Glutamatergic neuron (in vitro differentiated cells): ENCODE measurements at places on chromosomes 12 and 14. TPM values are rescaled to one million over a fixed set of nuclear protein-coding genes. Genes with fewer than 3 reads are reported as not detected.

GRCh38 chr12:83954071-83954789 is 958.4 kb downstream of the SLC6A15 start:
- peaks cover 2% of the 10 kb centered on the region for H3K4me1 ChIP-seq
- H3K4me3 ChIP-seq = no peak overlapping the region
- H3K27ac ChIP-seq = no peak overlapping the region
- DNase-seq = no peak
- no peaks in the 10 kb centered on the region for H3K27me3 ChIP-seq
- H3K36me3 ChIP-seq = peaks cover 6% of the 10 kb centered on the region

GRCh38 chr12:12427568-12427967 is 70.7 kb downstream of the BORCS5 start:
- H3K4me3 ChIP-seq = no peak overlapping the region
- peaks cover 1% of the 10 kb centered on the region for H3K27me3 ChIP-seq
- H3K27ac ChIP-seq = no peak overlapping the region
- peaks cover 8% of the 10 kb centered on the region for H3K36me3 ChIP-seq
- no peaks in the 10 kb centered on the region for H3K4me1 ChIP-seq

DNA sequence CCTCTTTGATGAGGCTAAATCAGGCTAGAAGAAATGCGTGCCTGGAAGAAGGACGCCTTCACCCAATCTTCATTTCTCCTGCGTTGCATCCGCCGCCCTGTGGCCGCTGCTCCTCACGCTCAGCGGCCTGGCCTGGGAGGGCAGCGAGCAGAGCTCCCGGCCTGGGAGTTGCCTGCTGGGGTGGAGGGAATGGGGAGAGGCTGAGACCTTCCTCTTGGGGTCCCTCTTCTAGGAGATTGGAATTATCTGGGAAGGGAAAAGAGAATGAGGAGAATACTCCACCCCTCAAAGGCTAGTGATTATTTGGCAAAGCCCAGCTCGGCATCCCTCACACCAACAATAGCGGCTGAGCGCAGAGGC is 2.4 kb upstream of the HOXC12 start:
- H3K4me3 ChIP-seq = no peak overlapping the region
- no peak for DNase-seq
- H3K27ac ChIP-seq = no peak overlapping the region
- no peaks in the 10 kb centered on the region for H3K36me3 ChIP-seq
- peaks cover 42% of the 10 kb centered on the region for H3K27me3 ChIP-seq

GRCh38 chr14:31320216-31320615 is 100.1 kb downstream of the HEATR5A start:
- peaks cover 3% of the 10 kb centered on the region for H3K4me1 ChIP-seq
- no peaks in the 10 kb centered on the region for H3K36me3 ChIP-seq
- DNase-seq = peak; percentile 15
- no peak overlapping the region for H3K4me3 ChIP-seq
- peaks cover 2% of the 10 kb centered on the region for H3K27me3 ChIP-seq

DNA sequence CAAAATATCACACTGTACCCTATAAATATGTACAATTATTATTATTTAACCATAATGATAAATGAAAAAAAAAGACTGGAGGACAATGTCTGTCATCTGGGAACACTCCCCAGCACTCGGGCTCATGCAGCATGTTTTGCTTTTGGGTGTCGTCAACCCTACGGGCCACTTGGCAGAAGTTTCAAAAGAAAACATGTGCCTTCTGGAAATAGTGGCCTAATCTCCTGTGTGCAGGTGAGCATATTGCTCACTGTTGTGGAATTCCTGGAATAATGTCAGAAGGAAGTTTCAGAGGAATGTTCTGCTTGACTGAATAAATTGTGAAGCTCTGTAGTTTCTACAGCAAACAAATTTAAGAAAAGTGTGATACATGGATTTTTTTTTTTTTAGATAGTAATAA is 298.3 kb downstream of the SSPN start:
- peaks cover 2% of the 10 kb centered on the region for H3K27me3 ChIP-seq
- no peak overlapping the region for H3K27ac ChIP-seq
- H3K36me3 ChIP-seq = peaks cover 5% of the 10 kb centered on the region
- no peak overlapping the region for H3K4me3 ChIP-seq
- no peaks in the 10 kb centered on the region for H3K4me1 ChIP-seq

GRCh38 chr14:103762541-103762940 is 46.9 kb downstream of the ZFYVE21 start:
- H3K4me3 ChIP-seq = no peak overlapping the region
- no peak for DNase-seq
- no peaks in the 10 kb centered on the region for H3K4me1 ChIP-seq

Gene FKBP3
- 95.1 TPM for total RNA-seq

GRCh38 chr14:71574976-71575375 is 357.3 kb upstream of the RGS6 start:
- no peaks in the 10 kb centered on the region for H3K36me3 ChIP-seq
- peaks cover 5% of the 10 kb centered on the region for H3K4me1 ChIP-seq
- H3K27ac ChIP-seq = no peak overlapping the region
- no peaks in the 10 kb centered on the region for H3K27me3 ChIP-seq
- no peak overlapping the region for H3K4me3 ChIP-seq

Gene FMNL3
- 13.7 TPM for total RNA-seq

GRCh38 chr12:6274231-6275221 is 36.0 kb upstream of the PLEKHG6 start:
- no peaks in the 10 kb centered on the region for H3K4me1 ChIP-seq
- no peak overlapping the region for H3K4me3 ChIP-seq
- no peak for DNase-seq
- H3K27ac ChIP-seq = no peak overlapping the region
- H3K36me3 ChIP-seq = no peaks in the 10 kb centered on the region

GRCh38 chr12:124143726-124144125 is 151.2 kb upstream of the RFLNA start:
- H3K4me1 ChIP-seq = peaks cover 16% of the 10 kb centered on the region
- no peak overlapping the region for H3K4me3 ChIP-seq
- DNase-seq = no peak

DNA sequence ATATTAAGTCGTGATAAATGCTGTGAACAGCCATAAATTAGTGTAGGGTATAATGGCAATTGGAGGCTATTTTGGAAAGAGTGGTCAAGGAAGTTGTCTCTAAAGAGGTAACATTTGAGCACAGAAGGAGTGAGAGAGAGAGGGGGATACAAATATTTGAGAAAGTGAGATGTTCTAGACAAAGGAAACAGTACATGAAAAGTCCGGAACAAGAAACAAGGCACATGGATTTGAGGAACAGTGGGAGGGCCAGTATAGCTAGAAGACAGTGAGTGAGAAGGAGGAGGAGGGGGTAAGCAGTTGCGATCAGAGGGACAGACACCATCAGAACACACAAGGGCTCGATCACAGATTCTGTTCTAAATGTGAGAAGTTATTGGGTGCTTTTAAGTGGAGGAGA is 20.1 kb upstream of the RNASE12 start:
- H3K4me1 ChIP-seq = no peaks in the 10 kb centered on the region
- no peak for DNase-seq
- H3K36me3 ChIP-seq = no peaks in the 10 kb centered on the region
- no peak overlapping the region for H3K4me3 ChIP-seq

GRCh38 chr14:70652871-70653270 is 11.2 kb downstream of the TTC9 start:
- DNase-seq = no peak
- H3K4me1 ChIP-seq = peaks cover 5% of the 10 kb centered on the region
- H3K27ac ChIP-seq = no peak overlapping the region
- peaks cover 4% of the 10 kb centered on the region for H3K36me3 ChIP-seq

DNA sequence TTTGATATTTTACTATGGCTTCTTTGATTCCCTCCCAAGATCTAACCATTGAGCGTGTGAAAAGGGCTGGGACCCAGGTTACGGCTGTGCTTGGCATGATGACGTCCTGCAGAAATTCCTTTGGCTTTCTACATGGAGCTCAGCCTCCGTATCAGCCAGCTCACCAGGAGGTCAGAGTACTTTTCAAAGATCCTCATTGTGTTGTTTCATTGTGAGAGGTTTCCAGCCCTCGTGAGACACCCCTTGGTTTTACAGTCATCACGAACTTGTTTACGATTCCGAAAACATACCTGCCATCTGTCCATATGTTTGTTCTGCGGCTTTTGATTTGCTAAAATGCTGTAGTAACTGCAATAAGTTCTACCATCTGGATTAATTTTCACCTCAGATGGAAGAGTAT is 453.1 kb downstream of the TMEM121 start:
- H3K4me1 ChIP-seq = no peaks in the 10 kb centered on the region
- no peak for DNase-seq
- no peak overlapping the region for H3K27ac ChIP-seq
- H3K36me3 ChIP-seq = peaks cover 7% of the 10 kb centered on the region

GRCh38 chr12:67720351-67720856 is 71.9 kb downstream of the DYRK2 start:
- no peak overlapping the region for H3K27ac ChIP-seq
- peaks cover 1% of the 10 kb centered on the region for H3K27me3 ChIP-seq
- no peak for DNase-seq
- no peaks in the 10 kb centered on the region for H3K4me1 ChIP-seq

GRCh38 chr12:22626406-22626805 is 1.4 kb downstream of the ETNK1 start:
- DNase-seq = no peak
- peak overlapping the region; percentile 98 for H3K4me3 ChIP-seq
- H3K27ac ChIP-seq = peak overlapping the region; percentile 98
- H3K27me3 ChIP-seq = peaks cover 8% of the 10 kb centered on the region

Gene CDCA3
- total RNA-seq = 5.2 TPM

DNA sequence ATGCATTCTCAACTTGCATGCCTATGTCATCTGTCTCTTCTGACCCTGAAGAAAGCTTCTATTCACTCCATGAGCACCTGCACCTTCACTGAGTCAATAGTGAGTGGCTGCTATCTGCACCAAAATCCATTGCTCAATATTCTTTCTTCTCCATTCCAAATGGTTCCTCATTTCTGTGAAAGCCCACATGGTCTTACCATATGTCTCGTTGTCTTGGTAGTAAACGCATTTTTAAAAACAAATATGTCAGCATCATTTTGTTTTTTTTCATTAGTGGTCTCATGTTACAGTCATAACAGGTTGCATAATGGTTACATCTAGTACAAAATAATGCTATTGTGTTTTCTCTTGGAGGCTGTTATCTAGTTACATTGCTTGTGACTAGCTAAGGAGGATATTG is 106.9 kb upstream of the CPM start:
- H3K36me3 ChIP-seq = no peaks in the 10 kb centered on the region
- no peak for DNase-seq
- peaks cover under 1% of the 10 kb centered on the region for H3K4me1 ChIP-seq

Gene DDX51
- 24.9 TPM for total RNA-seq

- no peak overlapping the region for H3K4me3 ChIP-seq
- DNase-seq = no peak
- no peaks in the 10 kb centered on the region for H3K36me3 ChIP-seq
- H3K4me1 ChIP-seq = no peaks in the 10 kb centered on the region
Observed at GRCh38 chr12:27344760-27345159, 12.1 kb downstream of the BMAL2 start.

Gene OTUB2
- total RNA-seq = 5.5 TPM

DNA sequence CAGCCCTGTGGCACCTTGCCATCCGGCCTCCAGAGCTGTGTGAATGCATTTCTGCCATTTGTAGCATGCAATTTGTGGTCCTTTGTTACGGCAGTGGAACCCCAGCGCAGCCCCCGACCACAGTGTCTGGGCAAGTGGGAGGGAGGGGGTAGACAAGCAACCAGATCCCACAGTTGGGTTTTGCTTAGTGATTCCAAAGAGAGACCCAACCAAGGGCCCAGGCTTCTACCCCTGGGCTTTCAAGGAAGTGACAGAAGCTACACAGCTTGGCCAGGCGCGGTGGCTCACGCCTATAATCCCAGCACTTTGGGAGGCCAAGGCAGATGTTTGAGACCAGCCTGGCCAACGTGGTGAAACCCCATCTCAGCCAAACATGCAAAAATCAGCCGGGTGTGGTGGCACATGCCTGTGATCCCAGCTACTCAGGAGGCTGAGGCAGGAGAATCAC is 17.8 kb downstream of the ZBTB42 start:
- H3K4me1 ChIP-seq = peaks cover 2% of the 10 kb centered on the region
- no peak overlapping the region for H3K4me3 ChIP-seq
- H3K27me3 ChIP-seq = peaks cover 9% of the 10 kb centered on the region
- no peaks in the 10 kb centered on the region for H3K36me3 ChIP-seq
- no peak overlapping the region for H3K27ac ChIP-seq

Gene CAPZA3
- not detected for total RNA-seq

GRCh38 chr14:73261075-73261474 is 23.8 kb downstream of the PAPLN start:
- no peak overlapping the region for H3K27ac ChIP-seq
- peaks cover 4% of the 10 kb centered on the region for H3K27me3 ChIP-seq
- DNase-seq = no peak
- H3K36me3 ChIP-seq = no peaks in the 10 kb centered on the region

GRCh38 chr12:6834873-6835272 is 5.9 kb upstream of the GNB3 start:
- peaks cover 26% of the 10 kb centered on the region for H3K4me1 ChIP-seq
- peak overlapping the region; percentile 18 for H3K27ac ChIP-seq

- H3K27me3 ChIP-seq = peaks cover 3% of the 10 kb centered on the region
- H3K4me1 ChIP-seq = no peaks in the 10 kb centered on the region
- DNase-seq = no peak
- H3K27ac ChIP-seq = no peak overlapping the region
- H3K4me3 ChIP-seq = no peak overlapping the region
Observed at GRCh38 chr14:79299162-79299561, 912.1 kb downstream of the DIO2 start.

Gene C1QL4
- 4.8 TPM for total RNA-seq

- H3K27ac ChIP-seq = no peak overlapping the region
- no peaks in the 10 kb centered on the region for H3K36me3 ChIP-seq
- H3K4me1 ChIP-seq = peaks cover 14% of the 10 kb centered on the region
- no peak for DNase-seq
Observed at GRCh38 chr12:76790564-76791552, 26.9 kb downstream of the ZDHHC17 start.

Gene ZBTB1
- total RNA-seq = 16.6 TPM

DNA sequence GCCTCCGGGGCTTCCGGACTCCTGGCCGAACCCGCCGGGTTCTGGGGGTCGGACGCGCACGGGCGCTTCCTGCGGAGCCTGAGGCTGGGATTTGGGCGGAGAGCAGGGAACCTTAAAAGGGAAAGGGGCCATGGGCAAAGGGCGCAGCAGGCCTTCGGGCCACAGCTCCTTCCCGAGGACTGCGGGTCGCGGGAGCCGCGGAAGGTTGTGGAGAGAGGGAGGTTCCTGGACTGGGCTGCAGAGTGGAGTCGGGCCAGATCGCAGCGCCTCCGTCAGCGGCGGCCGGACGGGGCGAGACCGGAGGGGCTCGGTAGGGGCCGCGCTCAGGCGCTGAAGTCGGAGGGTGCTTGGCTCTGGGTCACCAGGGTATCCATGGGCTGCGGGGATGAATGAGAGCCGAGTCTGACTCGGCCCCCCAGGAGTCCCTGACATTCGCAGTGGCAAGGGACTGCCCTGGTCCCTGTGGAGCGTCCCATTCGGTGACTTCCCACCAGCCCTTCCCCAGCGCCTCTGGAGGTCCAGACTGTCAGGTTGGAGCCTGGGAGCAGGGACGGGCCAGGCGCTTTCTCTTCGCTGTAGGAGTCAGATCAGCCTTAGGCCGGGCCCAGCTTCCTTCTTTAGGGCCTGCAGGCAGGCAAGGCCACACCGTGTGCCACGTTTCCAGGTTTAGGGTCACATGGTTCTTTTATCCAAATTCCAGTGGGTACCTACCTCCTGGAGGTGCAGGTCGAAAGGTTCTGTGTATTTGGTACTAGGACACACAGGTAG is 938 bp upstream of the SLC25A29 start:
- peaks cover 10% of the 10 kb centered on the region for H3K27me3 ChIP-seq
- DNase-seq = peak; percentile 54
- peak overlapping the region; percentile 92 for H3K4me3 ChIP-seq
- no peaks in the 10 kb centered on the region for H3K36me3 ChIP-seq

Gene LMNTD1
- 1.1 TPM for total RNA-seq
